ENCODE measurements at places on chromosomes 7 and 10.

GRCh38 chr10:71434760-71435394 lies 38.2 kb downstream of the CDH23 start:
- peak; percentile 40 for DNase-seq

- DNase-seq, result peak; percentile 84
Observed at GRCh38 chr7:33062023-33062781, at the start of gene NT5C3A. TSS of gene NT5C3A (minus strand) at chr7:33062776. CDS start at chr7:33062705, 71 bp downstream.

DNA sequence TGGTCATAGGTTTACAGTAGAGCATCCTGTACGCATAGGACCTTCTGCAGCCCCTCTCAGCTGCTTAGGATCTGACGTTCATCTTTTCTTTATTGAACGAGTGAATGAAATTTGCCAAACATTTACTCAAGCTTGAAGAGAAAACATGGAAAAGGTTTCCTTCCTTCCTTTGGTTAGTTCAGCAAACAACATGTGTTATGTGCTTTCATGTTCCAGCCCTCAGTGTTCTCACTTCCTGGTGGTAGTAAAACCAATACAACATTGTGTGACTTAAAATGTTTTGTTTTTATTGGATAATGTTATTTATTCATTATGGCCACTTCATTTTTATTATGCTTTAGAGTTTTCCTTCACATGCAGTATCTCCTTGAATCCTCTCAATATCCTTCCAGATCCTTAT lies 1.4 kb upstream of the CDCA7L start:
- DNase-seq, result no peak

DNA sequence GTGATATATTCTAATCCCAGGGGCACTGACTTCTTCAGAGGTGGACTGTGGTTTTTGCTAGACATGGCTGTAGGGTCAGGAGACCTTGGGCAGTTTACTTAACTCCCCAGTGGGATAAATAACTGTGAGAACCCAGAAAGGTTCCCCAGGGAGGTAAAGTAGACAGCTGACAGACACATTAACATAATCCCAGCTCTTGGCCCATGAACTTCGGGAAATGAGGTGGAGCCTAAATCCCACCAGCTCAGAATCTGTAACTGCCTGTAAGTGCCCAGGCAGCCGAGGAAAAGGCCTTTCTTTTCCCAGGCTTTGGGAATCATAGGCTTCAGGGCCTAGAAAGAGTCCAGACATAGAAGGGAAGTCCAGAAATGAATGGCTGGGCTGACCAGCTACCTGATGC lies 106.0 kb downstream of the LRRC18 start:
- no peak for DNase-seq

DNA sequence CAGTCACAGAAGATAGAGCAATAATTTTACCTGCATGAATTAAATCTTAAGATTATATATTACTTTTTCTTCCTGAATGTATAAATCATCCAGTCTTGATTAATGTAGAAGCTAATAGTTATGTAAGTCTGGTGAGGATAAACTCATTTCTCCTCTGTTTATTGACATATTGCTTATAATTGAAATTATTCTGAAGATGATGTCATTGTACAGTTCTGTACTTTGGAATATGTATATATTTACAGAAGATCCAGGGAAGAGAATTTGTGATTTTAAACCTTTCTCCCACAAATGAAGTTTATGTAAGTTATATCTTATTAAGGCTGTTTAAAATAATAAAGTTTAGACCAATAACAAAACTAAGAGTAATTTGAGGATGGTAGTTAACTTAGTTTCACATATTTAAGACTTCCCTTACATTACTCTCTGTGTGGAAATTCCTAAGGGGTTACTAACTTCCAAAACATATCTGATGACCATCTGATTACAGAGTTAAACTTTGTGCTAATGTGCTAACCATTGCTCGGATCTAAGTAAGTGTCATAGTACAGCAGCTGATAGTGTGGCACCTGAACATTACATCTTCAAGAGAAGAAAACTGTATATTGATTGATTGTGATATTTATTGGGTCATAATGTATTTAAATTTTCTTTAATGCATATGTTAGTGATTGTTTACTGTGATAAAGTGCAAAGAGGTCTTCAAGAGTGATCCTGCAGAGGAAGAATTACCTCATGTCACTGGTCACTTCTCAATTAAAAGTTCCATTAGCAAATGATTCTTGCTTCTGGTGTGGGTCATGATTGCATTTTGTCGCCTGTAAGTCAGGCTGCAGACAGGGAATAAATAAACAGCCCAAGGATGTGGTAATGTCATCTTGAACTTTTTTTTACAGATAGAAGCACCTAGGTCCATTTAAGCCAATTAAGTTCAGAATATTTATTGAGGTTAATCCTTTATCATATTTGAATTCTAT lies 96.9 kb downstream of the UBE3C start:
- DNase-seq, result no peak

- DNase-seq, result peak; percentile 70
Observed at GRCh38 chr7:45921699-45922519, 837 bp upstream of the IGFBP3 start.

DNA sequence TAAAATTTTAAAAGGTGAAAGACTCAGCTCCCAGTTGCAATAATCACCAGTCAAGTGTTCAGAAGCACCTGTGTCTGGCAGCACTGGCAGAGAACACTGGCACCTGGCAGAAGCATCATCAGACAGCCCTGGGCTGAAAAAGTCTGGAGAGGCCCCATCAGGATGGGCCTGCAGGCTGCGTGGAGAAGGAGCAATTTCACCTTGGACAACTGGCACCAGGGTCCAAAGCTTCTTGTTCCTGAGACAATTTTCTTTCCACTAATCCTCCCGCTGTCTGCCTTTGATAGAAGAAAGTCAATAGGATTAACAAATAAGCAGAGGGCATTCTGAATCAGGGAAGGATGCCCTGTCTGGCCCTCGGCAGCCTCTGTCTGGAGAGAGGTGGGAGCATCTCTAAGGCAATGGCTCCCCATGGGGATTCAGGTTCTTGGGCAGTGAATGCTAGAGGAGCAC lies 6.5 kb downstream of the COBL start:
- DNase-seq, result no peak

DNA sequence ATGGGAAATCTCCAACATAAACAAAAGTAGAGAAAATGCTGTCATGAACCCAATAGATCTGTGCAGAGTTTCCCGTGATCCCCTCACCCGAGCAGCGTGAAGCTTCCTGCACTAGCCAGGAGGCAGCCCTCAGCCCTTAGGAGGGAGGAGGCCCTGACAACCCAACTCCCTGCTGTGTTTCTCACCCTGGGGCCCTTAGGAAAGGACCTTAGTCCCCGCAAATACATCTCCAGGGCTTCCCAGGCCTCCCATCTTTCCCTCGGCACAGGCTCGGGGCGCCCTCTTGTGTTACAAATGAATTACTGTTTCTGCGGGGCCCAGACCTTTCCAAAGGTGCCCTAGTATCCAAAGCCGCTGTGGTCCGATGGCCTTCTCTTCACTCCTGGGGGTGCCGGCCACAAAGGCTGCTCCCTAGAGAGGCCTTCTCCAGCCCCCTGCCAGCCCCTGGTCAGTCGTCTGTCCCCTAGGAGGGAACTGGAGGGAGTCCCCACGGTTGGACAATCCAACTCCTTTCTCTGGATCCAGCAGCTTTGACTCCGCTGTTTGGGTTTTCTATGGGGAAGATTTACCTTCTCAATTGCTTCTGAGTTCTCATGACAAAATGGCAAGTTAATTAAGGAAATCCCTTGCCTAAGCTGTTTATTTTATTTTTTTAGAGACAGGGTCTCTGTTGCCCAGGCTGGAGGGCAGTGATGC lies 49.9 kb upstream of the SH2B2 start:
- DNase-seq, result peak; percentile 82

GRCh38 chr10:17214971-17215781 lies 12.9 kb upstream of the VIM start:
- no peak for DNase-seq

DNA sequence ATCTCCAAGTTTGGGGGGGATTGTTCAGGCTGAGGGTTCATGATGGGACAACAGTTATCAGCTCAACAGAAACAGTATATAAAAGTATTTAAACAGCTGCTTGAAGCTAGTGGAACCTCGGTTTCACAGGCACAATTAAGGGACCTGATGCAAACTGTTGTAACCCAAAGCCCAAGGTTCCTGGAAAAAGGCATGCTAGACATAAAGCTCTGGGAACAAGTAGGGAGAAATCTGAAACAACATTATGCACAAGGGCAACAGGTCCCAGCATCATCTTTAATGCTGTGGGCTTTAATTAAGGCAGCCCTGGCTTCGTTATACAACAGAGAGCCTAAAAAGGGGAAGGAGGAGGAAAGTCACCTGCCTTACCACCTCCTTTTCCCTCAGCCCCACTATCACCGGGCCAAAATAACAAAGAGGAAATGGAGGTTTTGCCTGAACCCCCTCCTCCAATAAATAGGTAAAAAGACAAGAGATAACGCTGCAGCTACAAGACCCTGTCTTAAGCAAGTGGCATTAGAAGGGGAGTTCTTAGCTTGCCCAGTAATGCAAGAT lies 83.2 kb upstream of the GPR22 start:
- no peak for DNase-seq

DNA sequence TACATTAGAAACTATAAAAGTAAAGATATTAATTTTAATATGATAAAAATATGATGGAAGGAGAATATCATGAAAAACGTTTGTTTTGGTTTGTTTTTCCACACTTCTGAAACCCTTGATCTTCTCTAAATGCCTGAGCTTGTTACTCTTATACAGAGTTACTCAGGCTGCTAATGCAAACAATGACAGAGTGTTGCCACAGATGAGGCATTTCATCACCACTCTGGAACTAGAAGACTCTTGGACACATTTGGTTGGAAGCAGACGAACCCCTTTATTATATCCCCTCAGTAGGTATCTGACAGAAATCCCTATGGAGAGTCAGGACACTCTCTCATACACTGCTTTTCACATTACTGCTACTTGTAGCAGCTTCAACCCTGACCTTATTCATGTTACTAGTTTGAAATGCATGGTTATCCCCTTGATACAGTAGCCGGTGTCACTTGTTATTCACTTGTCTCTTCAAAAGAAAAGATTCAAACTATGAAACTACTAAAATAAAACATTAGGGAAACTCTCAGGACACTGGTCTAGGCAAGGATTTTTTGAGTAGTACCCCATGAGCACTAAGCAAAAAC lies 66.9 kb downstream of the SEMA3C start:
- DNase-seq, result no peak

DNA sequence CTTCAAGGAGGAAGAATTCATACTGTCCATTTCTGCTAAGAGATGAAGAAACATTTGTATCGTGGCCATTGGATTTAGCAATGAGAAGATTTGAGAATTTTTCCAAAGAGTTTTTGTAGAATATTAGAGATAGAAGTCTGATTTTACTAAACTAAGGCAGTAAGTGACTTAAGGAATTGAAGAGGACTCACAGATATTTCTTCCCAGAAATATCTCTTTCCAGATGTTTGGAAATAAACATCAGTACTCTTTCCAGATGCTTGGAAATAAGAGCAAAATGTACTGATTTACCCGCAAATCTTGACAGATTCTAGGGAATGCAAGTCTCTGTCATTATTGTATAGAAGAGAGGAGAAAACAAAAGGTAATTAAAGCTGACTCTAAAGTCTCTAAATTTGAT lies 91.3 kb downstream of the IMMP2L start:
- DNase-seq, result no peak

DNA sequence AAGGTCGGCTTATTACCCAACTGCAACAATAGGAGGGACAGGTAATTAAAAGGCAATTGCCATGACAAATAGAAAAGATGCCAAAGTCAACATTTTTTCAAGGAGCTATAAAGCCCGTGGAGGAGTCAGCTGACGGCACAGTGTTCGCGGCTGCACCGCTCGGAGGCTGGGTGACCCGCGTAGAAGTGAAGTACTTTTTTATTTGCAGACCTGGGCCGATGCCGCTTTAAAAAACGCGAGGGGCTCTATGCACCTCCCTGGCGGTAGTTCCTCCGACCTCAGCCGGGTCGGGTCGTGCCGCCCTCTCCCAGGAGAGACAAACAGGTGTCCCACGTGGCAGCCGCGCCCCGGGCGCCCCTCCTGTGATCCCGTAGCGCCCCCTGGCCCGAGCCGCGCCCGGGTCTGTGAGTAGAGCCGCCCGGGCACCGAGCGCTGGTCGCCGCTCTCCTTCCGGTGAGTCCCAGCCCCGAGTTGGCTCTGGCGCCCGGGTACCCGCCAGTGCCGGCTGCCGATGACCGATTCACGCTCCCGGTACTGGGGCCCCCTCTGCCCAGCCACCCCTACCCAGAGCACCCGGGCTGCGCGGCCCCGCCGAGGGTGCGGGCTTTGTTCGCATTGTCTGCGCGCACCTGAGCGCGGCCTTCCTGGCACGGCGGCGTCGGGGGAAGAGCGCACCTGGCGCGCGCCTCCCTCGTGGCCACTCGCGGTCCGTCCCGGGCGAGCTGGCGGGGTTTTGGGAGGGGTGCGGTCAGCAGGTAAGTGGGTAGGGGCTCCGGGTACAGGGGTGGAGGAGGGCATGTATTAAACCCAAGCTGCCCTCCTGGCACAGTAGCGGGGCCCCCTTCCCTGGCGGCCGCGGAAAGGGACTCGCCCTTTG lies at the start of gene VWA2:
TSS of gene VWA2 (plus strand) at position 138 of the 877 bp plus-strand sequence. CDS start 9,460 bp downstream, outside the sequence.
- DNase-seq, result no peak

DNA sequence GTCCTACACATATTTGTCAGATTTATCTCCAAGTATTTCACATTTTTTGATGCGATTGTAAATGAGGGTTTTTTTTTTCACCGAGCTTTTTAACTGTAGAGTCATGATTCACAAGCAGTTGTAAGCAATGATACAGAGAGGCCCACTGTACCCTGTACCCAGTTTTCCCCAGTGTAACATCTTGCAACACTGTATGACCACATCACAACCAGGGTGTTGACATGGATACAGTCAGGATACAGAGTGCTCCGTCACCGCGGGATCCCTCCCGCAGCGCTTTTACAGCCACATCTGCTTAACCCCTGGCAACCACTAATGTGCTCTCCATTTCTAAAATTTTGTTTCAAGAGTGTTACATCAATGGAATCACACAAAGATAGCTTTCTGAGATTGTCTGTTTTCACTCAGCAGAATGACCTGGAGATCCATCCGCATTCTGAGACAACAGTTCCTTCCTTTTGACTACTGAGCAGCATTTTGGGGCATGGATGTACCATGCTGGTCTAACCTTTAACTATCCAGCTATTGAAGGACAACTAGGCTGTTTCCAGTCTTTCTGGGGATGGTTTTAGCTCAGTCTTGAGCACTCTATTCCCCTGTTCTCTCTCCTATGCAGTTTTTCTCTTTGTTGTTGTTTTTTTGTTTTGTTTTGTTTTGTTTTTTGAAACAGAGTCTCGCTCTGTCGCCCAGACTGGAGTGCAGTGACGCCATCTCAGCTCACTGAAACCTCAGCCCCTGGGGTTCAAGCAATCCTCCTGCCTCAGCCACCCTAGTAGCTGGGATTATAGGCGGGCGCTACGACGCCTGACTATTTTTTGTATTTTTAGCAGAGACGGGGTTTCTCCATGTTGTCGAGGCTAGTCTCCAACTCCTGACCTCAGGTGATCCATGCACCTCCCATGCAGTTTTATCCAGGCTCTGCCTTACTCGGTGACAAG lies 25.9 kb downstream of the GPRIN2 start:
- peak; percentile 73 for DNase-seq

DNA sequence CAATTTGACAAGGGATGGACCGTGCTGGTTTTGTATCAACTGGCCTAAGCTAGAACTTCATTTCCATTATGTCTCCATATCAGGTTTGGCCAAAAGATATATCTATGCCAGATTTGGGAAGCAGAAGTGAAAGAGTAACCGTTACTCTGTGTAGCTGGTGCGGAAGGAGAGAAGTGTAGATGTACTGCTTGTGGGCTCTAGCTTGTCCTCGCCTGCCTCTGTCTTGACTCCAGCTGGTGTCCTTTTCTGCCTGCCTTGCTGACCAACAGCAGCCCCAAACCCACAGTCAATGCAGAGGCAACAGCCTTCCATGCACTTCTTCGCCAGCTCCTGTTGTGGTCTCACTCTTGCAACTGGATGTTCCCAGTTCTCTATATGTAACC lies 128.5 kb downstream of the KIF20B start:
- no peak for DNase-seq

All from aorta (tissue), 5 donors.